HepG2 (cell line): ENCODE measurements at places on chromosomes 2 and 18.

- no peak for DNase-seq
These were observed 66.7 kb downstream of the ZC3H6 start for GRCh38 chr2:112342067-112342550.

DNA sequence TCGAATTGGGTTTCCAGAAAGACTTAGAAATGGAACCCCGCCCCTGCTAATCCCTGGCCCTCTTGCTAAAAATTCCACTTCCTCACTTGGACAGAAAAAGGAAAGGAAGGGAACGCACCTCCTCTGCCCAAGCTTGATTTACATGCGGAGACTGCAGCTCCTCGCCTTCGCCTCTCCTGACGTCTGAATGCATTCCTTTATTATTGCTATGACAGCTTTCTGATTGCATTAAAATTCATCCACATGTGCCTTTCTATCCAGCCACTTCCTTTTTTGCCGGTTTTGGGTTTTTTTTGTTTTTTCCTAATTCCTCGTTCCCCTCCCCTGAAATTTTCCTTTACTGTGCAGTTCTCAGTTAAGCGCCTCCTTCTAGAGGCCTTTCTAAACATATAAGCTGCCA, 287.8 kb downstream of the CELF4 start:
- no peak for DNase-seq

GRCh38 chr2:178553047-178553446, 72.8 kb downstream of the PLEKHA3 start:
- no peak for DNase-seq

DNA sequence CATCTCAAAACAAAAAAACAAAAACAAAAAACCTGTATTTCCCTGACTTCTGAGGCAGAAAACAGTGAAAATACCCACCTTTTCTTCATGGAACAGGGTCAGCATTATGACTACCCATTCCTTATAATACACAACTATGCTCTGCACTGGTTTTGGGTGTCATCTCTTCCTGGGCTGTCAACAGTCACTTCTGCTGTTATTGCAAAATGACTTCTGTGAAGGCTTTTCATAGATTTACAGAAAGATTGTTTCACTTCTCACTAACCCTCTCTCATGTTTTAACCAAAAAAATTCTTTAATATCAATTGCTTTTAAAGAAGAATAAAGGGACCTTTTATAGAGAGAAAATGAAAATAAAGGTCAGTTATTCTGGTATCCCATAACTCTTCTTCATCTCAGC, 26.5 kb upstream of the PIK3C3 start:
- no peak for DNase-seq

DNA sequence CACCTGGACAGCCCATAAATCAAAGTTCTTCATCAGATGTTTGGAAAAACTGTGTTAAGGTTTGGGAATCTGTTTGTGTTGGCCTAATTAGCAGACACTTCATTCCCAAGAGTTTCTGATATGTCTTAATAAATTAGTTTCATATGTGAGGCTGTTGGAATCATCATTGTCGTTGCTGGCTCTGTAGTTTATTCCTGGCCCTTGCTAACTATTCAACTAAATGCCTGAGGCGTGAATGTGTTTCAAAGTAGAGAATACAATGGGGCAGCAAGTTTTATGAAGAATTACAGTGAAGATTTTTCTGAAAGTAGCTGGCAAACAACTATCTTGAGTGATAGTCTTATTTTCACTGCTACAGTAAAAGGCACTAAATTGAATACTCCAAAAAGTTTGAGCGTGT, 141.1 kb downstream of the PARD3B start:
- no peak for DNase-seq

DNA sequence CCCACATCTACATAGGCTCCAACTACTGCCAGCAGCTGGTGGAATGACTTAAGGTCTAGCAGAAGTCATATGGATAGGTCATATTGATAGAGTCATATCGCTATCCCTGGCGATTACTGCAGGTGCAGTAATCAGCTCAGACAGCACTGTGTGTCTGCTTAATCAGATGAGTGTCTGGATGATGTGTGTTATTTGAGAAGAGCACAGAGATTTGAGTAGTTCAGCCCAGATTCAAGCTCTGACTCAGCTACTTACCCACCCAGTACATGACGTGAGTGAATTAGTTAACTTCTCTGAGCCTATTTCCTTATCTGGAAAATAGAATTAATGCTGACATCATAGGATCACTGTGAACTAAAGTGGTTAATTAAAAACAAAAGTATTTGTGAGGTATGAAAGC, 78.9 kb downstream of the EHD3 start:
- no peak for DNase-seq
